ENCODE measurements at places on chromosomes 6 and 20. TPM values are rescaled to one million over a fixed set of nuclear protein-coding genes. Genes with fewer than 3 reads are reported as not detected.

DNA sequence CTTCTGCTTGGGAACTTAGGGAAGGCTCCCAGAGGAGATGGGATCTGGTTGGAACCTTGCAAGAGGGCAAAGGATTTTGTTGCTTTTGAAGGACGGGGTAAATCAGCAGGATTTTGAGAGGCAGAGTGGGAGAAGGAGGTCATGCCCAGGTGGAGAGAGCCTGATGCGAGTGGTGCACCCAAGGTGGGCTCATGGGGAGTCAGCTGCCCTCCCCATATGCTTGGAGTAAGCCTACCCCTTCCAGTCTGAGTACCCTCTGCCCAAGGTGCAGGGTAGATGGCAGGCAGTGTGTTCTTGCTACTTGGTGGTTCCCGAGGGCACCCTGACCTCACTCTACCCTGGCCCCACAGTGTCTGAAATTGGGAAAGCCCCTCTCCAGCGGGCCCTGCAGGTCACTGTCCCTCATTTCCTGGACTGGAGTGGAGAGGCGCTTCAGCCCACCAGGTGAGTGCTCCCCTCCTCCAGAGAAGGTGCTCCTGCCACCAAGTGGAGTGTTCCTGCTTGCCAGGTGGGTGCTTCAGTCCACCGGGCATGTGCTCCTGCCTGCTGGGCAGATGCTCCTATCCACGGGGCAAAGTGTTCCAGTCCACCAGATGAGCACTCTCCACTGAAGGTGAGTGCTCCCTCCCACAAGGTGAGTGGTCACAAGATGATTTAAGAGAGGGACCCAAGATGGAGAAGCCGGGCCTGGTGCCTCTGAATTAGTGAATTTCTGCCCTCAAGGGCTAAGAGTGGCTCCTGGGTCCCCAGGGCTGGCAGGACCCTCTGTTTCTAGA, 3.4 kb downstream of the BPIFB2 start:
- no peak for DNase-seq

- no peak for DNase-seq
These were observed 83.9 kb downstream of the ZDHHC14 start for GRCh38 chr6:157464653-157465535.

GRCh38 chr6:136087986-136088385, 162.1 kb downstream of the MTFR2 start:
- DNase-seq, result no peak

- no peak for DNase-seq
These were observed 181.8 kb downstream of the DLL1 start for GRCh38 chr6:170108890-170109587.

- no peak for DNase-seq
These were observed 120.4 kb downstream of the MRPL14 start for GRCh38 chr6:44006872-44007303.

GRCh38 chr6:121443971-121444541, 8.6 kb downstream of the GJA1 start:
- no peak for DNase-seq

DNA sequence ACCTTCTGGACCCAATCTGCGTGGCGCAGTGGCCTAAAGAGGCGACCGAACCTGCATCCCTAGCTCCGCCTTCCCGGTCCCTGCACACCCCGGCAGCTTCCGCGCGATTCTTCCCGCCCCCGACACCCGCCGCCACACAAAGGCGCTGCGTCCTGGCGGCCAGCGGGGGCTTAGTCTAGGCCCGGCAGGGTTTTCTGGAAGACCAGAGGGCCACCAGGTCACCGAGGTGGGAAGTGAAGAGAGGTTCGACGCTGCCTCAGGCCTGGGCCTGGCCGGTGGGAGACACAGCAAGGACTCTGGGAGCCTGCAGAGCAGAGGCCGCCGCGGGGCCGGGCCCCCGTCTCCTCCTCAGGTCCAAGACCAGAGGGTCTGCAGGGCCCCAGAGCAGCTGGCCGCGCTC, 154.9 kb downstream of the OR2B2 start:
- no peak for DNase-seq

Gene TMX4
- 17.3 TPM for total RNA-seq

Gene RNF182
- 0.75 TPM for total RNA-seq

Gene SYTL3
- 0.71 TPM for total RNA-seq

Gene OR10C1
- not detected for total RNA-seq
